ENCODE measurements at places on chromosomes 2 and 18.

GRCh38 chr2:31874071-31874470, 136.7 kb downstream of the MEMO1 start:
- DNase-seq = no peak

DNA sequence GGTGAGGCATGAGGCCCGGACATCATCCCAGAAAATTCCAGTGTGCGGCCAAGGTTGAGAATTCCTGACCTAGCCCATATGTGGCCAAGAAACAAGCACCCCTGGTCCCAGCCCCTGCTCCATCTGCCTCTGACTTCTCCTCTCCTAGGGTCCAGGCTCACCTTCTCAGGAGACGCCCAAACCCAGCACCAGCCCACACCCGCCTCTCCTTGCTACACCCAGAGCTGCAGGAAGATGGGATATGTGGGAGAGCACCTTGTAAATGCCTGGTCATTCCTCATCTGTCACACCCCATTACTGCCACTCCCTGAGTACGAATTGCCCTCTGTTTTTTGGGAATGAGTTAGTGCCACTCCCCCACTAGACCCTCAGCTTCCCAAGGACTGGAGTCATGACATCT, 7.3 kb upstream of the ATP6V1B1 start:
- no peak for DNase-seq

- DNase-seq = no peak
These were observed 45.5 kb upstream of the NAB1 start for GRCh38 chr2:190603374-190603773.

DNA sequence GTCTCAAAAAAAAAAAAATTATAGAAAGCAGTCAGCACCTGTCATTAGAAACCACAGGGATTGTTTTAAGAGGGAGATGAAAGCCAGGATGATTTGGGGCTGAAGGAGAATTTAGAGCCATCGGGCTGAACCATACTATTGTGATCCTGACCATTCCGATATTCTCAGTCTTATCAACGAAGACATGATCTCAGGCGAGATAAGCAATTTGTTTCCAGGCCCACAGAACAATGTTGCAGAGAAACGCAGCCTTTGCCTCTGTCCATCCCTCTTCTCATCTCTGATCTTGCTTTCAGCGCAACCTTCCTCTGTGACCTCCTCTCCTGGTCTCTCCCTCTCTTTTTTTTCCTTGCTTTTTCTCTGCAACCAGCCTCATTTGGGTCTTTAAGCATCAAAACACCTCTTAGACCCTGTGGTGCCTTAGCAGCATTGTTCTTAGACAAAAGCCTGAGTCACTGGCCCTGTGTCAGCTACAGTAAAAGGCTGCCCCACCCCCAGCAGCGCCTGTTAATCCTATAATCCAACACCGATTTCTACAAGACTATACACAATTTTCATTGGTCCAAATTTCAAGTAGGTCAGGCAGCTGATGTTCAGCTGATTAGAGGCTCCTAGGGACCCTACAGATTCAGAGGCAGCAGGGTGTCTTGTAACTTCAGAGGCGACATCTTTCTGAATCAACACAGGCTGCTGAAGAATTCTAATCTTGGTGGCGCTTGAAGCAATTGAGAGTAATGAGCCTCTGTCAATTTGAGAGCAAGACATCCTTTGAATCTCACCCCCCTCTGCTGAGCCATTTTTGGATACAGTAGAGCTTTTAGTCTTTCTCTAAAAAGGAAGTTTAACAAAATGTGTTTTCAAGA, 206.0 kb downstream of the NCK2 start:
- no peak for DNase-seq

GRCh38 chr2:191325651-191326365, 80.6 kb downstream of the MYO1B start:
- no peak for DNase-seq

DNA sequence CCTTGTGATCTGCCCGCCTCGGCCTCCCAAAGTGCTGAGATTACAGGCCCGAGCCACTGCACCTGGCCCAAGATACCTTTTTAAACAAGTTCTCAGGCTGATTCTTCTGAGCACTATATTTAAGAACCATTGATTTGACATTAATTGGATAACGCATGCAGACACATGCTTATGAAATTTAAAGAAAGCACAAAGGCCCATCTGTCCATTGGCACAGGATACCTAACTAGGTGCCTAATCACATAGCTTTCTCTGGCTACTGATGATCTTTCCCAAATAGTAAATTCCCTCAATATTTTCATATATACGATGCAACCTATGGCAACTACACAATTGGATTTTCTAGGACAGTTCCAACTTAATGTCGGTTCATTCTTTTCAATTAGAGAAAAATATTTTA, 62.5 kb upstream of the STAM2 start:
- DNase-seq = no peak

DNA sequence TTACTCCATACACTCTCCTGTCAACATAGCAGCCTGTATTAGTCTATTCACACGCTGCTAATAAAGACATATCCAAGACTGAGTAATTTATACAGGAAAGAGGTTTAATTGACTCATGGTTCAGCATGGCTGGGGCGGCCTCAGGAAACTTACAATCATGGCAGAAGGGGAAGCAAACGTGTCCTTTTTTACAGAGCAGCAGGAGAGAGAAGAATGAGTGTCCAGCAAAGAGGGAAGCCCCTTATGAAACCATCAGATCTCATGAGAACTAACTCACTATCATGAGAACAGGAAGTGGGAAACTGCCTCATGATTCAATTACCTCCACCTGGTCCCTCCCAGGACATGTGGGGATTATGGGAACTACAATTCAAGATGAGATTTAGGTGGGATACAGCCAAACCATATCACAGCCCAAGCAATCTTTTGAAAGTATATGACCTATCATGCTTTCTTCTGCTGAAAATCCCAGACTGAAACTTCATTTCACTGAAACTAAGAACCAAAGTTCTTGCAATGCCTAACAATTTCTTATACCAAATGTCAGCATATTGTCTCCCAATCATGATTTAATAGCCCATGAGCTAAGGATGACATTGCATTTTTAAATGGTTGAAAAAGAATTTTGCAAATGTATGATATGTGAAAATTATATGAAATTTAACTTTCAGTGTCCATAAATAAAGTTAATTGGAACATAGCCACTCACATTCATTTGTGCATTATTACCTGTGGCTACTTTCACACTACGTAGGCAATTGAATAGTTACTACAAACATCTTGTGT, 686.8 kb upstream of the ZEB2 start:
- no peak for DNase-seq

All from NCI-H226 (cell line).